ENCODE measurements at places on chromosomes 2 and 18. TPM values are rescaled to one million over a fixed set of nuclear protein-coding genes. Genes with fewer than 3 reads are reported as not detected.

The GALNT14 gene
- 25.6 TPM for total RNA-seq

The CRYGC gene
- total RNA-seq: not detected

The PARD3B gene
- not detected for total RNA-seq

The TBR1 gene
- total RNA-seq: not detected

The LOXHD1 gene
- not detected for total RNA-seq

The SCTR gene
- not detected for total RNA-seq

The TAF4B gene
- 54.6 TPM for total RNA-seq

The SIX3 gene
- not detected for total RNA-seq

The TOGARAM2 gene
- total RNA-seq: not detected

DNA sequence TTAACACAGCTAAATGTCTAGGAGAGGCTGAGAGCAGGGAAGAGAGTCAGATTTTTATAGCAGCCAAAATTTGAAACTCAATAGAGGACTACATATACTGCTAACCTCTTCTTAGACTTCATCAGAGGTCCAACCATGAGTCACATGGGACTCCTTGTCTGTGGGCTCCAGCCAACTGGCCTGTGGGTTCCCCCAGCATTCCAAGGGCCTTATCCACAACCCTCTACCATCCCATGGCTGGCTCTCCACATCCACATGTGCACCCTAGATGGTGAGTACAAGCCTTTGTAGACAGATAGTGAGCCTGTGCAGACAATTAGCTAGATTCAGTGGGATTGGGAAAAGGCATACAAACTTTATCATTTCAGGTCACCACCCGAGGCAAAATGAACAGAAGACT is 901.9 kb upstream of the ZEB2 start:
- DNase-seq: no peak

DNA sequence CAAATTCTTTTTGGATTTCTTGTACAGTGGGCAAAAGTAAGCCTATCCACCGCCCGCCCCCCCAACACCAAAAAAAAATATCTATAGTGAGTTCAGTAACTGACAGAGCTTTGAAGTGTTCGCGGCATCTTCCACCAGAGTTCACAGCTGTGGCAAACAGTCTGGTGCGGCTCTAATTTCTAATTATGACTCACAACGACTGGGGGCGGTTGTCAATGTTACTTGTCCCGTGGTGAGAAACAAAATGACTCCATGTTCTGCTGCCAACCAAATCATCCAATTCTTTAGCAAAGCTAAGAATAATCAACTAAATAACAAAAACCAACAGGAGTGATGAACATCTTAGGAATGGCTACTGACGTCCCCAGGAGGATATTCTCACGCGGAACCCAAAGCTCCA is 392.5 kb upstream of the SALL3 start:
- no peak for DNase-seq

DNA sequence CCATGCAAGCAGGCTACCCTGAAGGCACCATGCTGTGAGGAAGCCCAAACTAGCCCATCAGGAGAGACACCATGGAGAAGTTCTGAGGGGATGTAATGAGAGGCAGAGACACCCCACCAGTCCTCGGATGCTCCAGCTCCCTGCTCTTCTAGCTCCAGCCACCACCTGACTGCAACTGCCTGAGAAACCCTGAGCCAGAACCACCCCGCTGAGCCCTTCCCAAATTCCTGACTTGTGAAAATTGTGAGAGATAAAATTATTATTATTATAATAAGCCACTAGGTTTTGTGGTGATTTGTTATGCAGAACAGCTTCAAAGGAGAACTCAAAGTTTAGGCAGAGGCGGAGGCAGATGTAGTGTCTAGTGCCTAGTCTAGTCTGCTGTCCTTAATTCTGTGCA is 67.1 kb upstream of the HK2 start:
- DNase-seq: no peak

DNA sequence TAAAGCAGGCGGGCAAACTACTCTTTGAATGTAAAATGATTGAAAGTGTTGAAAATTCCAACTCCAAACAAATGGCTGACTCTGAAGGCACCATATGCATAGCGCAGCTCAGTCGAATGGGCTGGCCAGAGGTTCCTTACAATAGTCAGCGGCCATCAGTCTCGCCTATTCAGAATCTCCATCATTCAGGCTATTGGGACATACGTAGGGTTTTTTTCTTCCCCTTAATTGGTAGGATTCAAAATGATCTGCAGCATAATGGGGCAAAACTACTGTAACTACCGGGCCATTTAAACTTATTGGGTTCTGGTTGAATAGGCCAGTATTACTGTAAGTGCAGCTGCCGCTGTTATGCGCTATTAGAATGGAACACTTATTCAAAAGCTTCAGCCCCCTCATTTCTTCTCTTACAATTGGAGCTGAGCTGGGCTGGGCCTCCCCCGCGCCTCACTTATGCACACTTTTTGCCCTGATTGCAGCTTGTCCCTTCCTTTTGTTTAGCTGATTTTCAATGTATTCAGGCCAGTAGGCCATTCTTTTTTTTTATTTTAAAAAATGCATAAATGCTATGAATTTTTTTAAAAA is 40.4 kb downstream of the SLC9A4 start:
- DNase-seq: no peak

DNA sequence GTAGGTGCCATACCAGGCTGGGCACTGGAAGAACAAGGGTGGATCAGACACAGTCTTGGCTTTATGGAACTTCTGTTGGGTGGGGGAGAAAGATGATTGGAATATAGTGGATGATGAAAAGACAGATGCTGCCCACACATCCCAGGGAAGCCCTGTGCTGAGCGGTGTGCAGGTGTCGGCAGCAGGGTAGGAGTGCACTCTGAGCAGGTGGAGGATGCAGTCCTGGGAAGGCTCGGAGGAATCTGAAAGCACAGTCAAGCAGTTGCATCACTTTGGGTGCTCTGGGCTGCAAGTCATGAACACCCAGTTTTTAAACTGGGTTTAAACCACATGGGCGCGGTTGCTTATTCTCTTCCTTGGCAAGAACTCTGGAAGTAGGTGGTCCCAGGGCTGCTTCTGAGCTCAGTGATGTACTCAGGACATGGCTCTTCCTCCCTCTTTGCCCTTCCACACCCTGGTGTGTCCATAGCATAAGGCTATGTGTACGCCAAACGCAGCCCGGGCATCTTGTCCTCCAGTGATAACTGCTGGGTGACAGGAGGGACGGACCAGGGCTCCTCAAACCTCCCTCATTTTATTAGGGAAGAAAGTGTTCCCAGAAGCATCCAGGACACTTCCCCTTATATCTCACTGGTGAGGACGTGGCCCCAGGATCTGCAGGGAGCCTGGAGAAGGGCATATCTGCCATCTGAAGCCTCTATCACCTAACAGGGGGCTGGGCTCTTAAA is 84.0 kb downstream of the SH3RF3 start:
- no peak for DNase-seq

DNA sequence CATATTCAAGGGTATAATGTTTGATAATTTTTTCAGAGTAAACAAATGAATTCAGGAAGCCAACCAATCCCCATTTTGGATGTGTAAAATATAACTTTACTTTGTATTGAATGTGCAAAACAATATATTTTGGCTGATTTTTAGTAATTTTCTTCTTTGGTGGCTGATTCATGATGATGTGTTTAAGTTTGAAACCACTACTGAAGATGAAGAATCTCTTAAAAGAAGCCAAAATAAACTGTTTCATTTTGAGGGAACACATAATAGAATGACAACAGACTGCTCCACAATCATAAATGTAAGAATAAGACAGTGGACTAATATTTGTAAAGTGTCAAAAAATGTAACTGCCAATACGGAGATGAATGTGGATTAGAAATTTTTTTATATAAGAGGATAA is 52.5 kb upstream of the TRIM43 start:
- no peak for DNase-seq

DNA sequence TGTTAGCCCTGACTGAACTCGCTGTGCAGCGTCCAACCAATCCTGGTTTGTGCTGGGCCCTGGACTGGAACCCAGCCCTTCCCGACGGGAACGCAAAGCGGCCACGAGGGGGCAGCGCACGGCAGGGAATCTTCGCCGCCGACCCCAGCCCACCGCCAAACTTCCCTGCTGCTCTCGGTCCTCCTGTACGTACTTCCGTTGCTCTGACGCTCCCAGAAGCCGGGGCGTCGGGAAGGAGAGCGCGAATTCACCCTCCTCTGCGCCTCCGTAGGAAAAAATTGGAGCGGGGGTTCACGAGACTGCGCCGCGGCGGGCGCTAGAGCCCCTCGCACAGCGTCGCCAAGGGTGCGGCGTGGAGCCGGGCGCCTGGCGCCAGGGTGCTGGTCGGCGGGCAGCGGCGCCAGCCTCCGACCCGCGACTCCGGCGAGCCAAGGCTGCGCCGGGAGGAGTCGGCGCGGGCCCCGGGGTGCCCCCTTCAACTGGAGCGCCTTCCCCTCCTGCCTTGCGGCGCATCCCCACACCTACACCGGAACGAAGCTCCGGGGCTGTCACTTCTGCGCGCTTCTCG is 873 bp upstream of the SH3RF3 start:
- peak; percentile 11 for DNase-seq

- no peak for DNase-seq
Observed at GRCh38 chr2:240886678-240887609, 9.0 kb downstream of the MAB21L4 start.

DNA sequence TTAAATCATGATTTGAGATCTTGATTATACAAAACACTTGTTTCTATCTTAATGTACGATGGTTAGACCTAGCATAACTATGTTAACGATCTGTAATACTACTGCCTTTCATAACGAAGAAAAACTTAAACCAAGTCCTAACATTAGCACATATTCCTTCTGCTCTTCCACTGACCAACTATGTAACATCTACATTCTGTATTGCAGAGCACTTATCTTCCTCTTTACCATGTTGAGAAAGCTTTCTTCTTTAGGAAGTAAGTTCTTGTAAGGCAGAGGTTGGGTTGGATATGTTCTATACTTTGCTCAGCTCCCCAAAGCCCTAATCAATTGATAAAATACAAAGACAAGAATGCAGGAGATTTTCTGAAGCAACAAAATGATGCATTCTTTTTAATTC is 7.9 kb upstream of the ZNF407 start:
- DNase-seq: no peak

GRCh38 chr2:238167761-238168160 is 9.0 kb downstream of the ERFE start:
- no peak for DNase-seq

DNA sequence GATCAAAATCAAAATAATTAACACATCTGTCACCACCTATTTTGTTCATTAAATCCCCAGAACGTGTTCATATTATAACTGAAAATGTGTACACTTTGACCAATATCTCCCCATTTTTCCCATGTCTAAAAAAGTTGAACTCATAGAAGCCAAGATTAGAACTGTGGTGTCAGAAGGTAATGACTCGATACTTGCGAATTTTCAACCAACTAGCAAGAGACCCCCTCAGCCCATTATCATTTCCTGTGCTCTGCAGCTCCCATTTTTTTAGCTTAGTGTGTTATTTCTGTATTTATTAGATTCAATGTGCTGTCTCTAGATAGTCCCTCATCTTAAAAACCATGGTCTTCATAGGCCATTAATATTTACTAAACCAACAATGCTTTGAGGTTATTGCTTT is 248.7 kb upstream of the PIK3C3 start:
- no peak for DNase-seq

GRCh38 chr2:76268484-76268883 is 557.8 kb upstream of the GCFC2 start:
- DNase-seq: no peak

GRCh38 chr2:52919673-52920072 is 847.9 kb upstream of the CHAC2 start:
- DNase-seq: no peak

GRCh38 chr2:28547223-28547860 is 51.5 kb downstream of the PLB1 start:
- DNase-seq: no peak

DNA sequence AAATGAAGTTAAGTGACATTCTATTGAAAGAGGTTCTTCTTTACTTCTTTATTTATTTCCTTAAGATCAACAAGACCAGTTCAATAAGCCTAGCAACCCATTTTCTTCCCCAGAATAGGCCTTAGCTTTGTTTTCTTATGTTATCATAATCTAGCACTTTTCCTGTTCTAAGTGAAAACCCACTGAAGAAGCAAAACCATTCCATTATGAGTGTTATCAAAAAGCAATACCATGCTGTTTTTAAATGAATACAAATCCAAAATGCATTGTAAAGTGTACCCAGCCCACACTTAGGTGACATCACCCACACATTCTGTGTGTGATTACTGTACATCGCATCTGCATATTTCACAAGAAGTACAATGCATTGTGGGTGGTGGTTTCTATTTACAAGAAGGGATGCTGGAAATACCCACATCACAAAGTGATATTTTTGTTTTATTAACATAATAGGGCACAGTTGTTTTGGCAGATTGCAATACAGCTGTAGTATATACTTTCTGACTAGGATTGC is 679.5 kb downstream of the KCNJ3 start:
- no peak for DNase-seq

GRCh38 chr2:130975729-130976128 is 117.5 kb downstream of the FAM168B start:
- DNase-seq: no peak

DNA sequence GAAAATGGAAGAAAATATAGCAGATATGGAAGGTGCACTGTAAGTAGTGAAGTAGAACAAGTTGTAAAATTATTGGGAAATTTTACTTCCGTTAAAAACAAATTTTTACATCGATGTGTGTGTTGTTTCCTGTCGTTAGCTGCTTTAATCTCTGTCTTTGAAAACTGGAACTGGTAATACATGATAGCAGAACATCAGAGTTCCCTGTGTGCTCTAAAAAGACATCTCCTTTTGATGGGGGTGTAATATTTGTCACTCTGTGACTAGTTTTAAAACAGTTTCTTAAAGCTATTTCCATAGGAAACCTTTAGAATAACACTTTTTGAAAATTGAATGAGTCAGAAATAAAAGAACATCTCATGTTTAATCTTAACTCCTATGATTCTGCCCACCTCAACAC is 43.5 kb downstream of the COX7A2L start:
- DNase-seq: no peak

GRCh38 chr2:142286618-142287017 is 155.8 kb upstream of the LRP1B start:
- peak; percentile 38 for DNase-seq

DNA sequence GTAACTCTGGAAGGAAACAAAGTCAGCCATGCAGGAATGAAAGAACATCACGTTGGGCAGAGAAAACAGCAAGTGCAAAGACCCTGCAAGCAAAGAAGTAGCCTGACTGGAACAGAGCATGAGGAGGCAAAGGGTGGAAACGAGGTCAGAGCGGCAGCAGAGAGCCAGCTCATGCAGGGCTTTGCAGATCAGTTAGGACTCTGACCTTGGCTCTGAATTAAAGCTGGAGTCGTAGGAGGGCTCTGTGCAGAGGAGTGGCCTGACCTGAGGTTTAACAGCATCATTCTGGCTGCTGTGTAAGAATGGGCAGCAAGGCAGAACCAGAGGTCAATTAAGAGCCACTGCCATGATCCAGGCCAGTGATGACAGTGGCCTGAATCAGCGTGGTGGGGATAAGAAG is 220.7 kb downstream of the PRKCE start:
- DNase-seq: no peak

GRCh38 chr2:9768388-9768787 is 74.9 kb upstream of the TAF1B start:
- DNase-seq: no peak

GRCh38 chr2:100603948-100604633 is 41.3 kb downstream of the PDCL3 start:
- no peak for DNase-seq

All from OCI-LY7 (cell line).